Hypothalamus (tissue), 51 donors: ENCODE measurements at places on chromosomes 12 and 14.
A peak's percentile ranks its signal among the peaks of the same experiment; 100 is the strongest.

GRCh38 chr12:106074706-106075392, 63.9 kb downstream of the NUAK1 start:
- DNase-seq: no peak

DNA sequence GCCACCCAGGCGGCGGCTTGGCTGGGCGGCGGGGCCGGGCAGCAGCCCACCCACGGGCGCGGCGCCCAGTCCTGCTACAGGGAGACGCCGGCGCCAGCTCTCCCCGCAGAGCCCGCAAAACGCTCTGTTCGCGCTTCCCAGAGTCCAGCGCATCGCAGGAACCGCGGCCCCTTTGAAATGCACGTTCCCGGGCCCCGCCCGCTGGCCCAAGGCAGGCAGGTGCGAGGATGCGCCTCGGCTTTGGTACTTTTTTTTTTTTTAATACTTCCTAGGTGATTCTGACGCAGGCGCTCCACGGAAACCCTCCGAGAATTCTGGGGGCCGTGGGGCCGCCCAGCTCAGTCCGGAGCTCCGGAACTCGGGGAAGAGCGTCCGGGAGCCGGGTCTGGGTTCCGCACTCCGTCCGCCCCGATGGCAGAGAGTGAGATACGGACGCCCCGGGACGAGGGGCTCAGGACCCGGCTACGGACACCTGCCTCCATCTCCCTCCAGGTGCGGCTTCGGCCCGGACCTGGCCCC, 483 bp downstream of the POC1B start:
- DNase-seq: no peak

- no peak for DNase-seq
Measured at GRCh38 chr12:10740182-10740581, 17.1 kb upstream of the YBX3 start.

DNA sequence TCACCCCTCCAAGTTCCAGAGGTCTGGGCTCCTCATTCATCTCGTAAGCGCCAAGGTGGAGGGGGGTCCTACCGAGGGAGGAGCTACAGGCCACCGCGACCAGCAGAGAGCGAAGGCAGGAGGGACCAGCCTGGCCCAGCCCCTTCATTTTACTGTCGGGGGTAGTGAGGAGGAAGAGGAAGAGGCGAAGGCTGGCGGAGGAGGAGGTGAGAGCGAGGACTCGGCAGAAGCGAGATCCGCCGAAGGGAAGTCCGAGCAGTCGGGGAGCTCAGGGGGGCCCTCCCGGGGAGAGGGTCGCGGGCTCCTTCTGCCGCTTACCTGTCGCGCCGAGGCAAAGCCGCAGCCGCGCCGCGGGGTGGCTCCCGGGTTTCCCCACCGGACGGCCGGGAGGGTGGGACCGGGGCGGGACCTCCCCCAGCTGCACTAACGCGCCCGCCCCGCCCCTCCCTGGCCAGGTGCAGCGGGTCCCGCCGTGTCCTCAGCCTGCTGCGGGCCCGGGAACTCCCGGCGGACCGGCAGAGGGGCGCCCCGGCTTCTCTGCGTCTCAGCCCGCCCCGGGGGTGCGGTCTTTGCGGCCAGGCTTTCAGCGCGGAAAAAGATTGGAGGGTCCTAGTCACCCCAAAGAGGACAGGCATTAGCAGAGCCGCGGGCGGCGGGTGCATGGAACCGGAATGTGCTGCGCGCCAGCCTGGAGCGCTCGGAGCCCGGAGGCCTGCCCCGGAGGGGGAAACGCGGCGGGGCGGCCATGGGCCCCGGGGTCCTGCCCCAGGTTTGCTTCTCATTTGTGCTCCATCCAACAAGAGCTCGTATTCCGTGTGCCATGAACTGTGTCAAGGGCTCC, at the start of gene GALNT6:
GALNT6 (minus strand) TSS at position 124 of the 841 bp plus-strand sequence. CDS start 11,625 bp downstream, outside the sequence.
- DNase-seq: no peak

GRCh38 chr14:103112400-103113243, 10.6 kb upstream of the TNFAIP2 start:
- DNase-seq: no peak

GRCh38 chr12:111409780-111410430, 4.2 kb downstream of the SH2B3 start:
- no peak for DNase-seq

- no peak for DNase-seq
Measured at GRCh38 chr12:59075968-59076490, 155.7 kb upstream of the LRIG3 start.

GRCh38 chr14:99717682-99718013, 33.5 kb downstream of the CYP46A1 start:
- DNase-seq: no peak

GRCh38 chr12:80422550-80422949, 21.5 kb upstream of the PTPRQ start:
- DNase-seq: no peak

GRCh38 chr14:44653641-44654040, 146.6 kb upstream of the FSCB start:
- no peak for DNase-seq

- no peak for DNase-seq
Measured at GRCh38 chr14:94372021-94372605, 16.3 kb downstream of the SERPINA1 start.

DNA sequence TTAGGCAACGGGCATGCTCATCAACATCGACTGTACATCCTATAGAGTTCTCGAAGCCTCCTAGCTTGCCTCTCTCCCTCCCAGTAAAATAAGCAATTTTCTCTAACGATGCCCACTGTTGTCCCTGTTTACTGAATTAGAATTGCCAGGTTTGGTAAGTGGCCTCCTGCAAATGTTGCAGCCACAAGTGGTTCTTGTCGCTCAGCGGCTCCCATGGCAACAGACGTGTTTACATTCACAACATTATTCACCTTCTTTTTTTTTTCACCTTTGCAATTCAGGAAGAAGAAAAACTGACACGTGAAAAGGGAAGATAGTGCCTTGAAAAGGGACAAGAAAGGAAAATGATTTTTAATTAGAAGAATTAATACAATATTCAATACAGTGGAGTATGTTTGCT, 100.9 kb upstream of the PKP2 start:
- no peak for DNase-seq

DNA sequence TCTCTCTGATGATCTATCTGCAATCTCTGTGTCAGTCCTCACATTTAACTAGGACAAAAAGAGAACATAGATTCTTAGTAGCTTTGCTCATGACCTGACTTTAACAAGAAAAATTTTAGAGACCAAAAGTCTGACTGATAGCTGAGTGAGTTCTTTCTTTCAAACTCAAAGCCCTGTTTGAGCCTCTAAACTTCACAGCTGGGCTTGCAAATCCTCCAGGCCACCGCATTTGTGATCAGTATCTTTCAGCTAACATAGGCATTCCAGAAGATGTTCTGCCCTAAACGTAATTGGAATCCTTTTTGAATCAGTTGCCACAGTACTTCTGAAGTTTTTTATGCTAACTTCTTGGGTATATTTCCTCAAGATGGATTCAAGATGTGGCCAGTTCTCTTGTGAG, 459.0 kb downstream of the DPF3 start:
- DNase-seq: no peak

DNA sequence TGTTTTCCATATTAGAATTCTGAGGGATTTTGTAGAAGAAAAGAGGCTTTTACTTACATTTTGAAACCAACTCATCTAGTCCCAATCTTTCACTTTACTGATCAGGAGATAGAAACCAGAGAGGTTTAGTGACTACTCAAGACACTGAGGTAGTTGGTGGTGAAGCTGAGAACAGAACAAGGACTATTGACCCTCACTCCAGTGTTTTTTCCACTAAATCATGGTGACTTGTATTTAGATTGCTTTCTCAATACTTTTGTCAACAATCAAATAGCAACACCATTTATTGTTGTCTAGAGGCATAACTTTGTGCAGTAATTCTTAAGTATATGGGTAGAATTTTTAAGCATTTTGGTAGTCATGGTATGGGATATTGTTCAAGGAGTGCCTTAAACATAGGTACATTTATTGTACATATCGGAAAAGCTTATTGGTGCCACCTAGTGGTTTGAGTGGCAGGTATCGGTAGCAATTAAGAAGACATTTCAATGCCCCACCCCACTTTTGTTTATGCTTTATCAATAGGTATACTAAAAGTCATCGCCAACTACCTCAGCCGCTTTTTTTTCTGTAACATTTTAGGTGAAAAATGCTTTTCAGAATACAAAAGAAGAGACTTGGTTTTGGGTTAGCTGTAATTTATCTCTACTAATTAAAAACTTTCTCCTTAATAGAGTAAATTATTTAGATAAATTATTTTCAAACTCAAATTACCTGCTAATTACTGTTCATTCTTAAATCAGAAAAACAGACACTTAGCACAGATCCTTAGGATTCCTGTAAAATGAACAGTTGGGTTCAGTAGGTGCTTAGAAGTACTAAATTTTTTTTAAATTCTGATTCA, 47.3 kb upstream of the PAWR start:
- DNase-seq: no peak

DNA sequence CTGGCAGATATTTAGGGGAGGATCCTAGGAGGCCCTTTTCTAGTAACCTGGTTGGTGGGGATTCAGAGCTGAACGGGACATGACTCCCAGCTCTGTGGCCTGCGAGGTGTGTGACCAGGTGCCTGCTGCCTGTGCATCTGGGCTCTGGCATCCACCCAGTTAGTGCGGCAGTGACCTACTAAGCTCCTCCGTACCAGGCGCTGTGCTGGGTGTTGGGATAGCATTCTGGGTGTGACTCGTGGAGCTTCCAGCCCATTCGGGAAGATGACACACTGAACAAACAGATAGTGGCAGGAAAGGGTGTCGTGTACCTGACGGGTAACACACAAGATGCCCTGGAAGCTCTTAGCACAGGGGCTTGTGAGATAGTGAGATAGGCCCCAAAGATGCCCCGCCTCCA, 80.9 kb downstream of the ACACB start:
- no peak for DNase-seq

- no peak for DNase-seq
Measured at GRCh38 chr12:132422040-132422380, 67.9 kb upstream of the FBRSL1 start.

GRCh38 chr12:48682927-48683326, 889 bp upstream of the KANSL2 start:
- DNase-seq: no peak

DNA sequence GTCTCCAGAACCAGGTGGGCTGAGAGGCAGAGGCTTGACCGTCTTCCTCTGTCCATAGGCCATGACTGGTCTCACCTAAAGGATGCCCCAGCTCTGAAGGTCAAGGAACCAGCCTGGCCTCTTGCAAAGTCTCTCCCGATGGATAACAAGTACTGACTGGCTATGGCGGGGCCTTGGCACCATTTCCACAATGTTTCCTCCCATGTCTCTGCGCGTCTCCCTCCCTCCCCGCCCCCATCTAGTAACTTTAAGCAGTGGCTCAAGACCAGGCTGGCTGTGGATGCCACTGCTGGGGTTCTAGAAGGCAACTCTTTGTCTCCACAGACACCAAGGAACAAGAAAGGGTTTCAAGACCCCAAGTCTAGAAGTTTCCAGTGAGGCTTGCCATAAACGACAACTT, 275.5 kb downstream of the DPF3 start:
- DNase-seq: no peak

DNA sequence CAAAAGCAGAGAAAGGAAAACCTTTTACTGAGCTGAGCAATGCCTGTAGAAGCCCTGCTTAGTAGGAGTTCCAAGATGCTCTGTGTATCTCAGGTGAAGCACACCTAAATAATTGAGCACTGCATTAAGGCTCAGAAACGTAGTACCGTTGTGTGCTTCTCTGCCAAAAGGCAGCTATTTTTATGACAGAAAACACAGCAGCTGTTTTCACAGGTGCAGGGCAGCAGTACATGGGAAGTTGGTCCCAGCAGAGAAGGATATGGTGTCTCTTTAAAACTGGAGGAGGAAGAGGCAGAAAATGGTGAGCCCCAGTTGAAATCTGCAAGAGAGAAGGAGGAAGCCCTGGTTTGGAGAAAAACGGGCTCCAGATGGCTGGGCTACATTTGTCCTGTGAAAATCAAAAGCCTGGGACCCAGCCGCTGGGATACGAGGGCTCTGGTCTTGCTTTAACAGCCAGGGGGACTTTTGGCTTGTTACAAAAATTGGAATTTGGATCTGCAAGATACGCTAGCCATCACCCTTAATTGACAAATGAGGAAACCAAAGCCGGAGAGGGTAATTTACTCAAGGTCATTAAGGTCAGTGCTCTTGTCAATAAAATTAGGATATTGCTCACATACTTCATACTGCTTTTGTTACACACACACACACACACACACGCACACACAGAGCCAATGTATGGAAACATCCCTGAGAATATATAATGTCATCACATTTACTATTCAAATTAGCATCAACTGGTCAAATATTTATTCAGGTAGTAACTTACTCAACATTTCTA, 27.3 kb downstream of the SPRING1 start:
- DNase-seq: no peak

- no peak for DNase-seq
Measured at GRCh38 chr14:34926552-34926951, 51.4 kb upstream of the BAZ1A start.

- DNase-seq: no peak
Measured at GRCh38 chr12:45575823-45576475, 153.6 kb upstream of the ARID2 start.

GRCh38 chr12:31710021-31710818, 18.6 kb downstream of the AMN1 start:
- no peak for DNase-seq

GRCh38 chr12:65170209-65170881, 962 bp downstream of the LEMD3 start:
- DNase-seq: peak; percentile 35

DNA sequence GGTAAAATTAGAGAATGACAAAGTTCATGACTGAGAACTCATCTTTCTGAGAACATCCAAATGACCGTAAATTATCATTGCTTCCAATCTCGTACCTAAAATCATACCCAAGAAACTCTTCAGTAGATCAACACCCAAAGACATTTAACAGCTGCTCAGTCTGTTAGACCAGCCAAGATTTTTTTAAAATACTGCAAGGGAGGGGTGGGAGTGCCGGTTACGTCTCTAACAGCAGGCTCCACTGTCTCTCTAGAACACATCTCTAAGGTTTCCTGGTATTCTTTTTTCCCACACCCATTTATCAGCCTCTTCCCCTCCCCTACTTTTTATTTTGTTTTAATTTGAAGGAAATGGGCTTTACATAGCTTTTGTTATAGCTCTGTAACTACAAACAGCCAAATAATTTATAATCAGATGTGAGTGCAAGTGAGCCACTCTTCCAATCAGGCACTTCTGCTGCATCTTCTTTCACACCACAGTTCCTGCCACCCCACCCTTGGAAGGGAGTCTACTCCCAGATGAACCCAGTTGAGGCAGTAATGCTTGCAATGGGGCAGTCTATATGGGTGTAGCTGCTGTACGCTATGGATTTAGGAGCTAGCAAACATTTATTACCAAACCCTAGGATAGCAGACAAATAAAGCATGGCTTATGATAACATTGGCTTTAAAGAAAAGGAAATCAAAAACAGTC, 21.9 kb downstream of the PTPRB start:
- DNase-seq: no peak

- DNase-seq: no peak
Measured at GRCh38 chr14:74921987-74922751, 891 bp downstream of the RPS6KL1 start.

GRCh38 chr12:561908-562593, 101.2 kb downstream of the NINJ2 start:
- no peak for DNase-seq

GRCh38 chr12:74334780-74335179, 202.9 kb upstream of the ATXN7L3B start:
- no peak for DNase-seq
